RPMI8226 (cell line): ENCODE measurements at places on chromosomes 2 and 18.

GRCh38 chr2:171317492-171318125, 116.2 kb downstream of the METTL8 start:
- peak; percentile 71 for DNase-seq

- DNase-seq = no peak
Measured at GRCh38 chr2:128379021-128380015, 60.6 kb upstream of the HS6ST1 start.

DNA sequence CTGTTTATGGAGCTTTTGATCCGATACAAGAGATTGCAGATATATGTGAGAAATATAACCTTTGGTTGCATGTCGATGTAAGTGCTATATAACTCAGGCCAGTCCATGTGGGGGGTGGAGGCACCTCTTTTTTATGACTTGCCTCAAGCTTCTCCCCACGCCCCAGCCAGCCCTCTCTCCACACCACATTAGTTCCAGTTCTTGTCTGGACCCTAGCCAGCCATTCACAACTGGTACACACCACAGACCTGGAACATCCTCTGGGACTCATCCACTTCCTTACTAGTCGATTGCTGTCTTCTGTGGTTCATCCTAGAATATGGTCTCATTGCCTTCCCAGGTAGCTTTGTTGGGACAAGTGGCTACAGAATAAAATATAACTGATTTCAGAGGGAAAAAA, 31.0 kb downstream of the GAD1 start:
- DNase-seq = no peak

DNA sequence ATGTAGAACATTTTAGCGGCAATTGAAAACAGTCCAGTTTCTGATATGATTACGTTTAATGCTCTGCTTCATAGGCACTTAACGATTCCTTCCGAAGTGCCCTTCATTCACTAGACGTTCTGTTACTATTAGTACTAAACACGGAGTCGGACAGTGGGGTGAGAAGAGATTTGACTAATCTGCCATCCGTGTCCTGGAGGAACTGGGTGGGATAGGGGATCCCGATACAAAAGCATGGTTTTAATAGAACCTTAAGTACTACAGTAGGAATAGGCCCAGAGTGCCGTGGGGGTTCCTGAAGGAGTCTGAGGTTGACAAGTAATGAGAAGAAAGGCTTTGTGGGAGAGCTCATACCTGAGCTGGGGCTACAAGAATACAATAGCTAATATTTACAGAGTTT, 631 bp downstream of the MORN2 start:
- DNase-seq = no peak

GRCh38 chr2:128017561-128017960, 10.3 kb downstream of the SAP130 start:
- DNase-seq = peak; percentile 66

- DNase-seq = no peak
Measured at GRCh38 chr2:18671363-18671762, 82.0 kb upstream of the NT5C1B start.

GRCh38 chr2:119179991-119180390, 21.4 kb upstream of the C1QL2 start:
- DNase-seq = no peak

- no peak for DNase-seq
Measured at GRCh38 chr2:42566837-42567321, 1.6 kb upstream of the MTA3 start.

GRCh38 chr2:168053676-168054075, 193.7 kb downstream of the STK39 start:
- DNase-seq = no peak

GRCh38 chr18:25895518-25895917, 194.9 kb downstream of the SS18 start:
- no peak for DNase-seq

DNA sequence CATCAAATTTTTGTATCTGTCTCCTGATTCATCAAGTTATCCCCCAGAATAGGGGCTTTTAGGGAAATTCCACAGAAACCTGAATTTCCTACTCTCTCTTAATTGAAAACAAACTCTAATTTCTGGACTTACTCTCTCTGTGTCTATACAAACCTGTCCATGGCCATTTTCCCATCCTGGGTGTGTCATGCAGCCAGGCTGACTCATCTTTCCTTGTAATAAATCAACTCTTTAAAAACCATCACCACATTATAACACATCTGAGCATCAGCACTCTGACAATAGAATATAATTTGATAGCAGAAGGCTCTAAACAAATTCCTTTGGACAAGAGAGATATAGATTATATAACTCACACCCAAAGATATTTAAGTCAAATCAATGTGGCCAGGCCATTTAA, 610.2 kb downstream of the DCC start:
- no peak for DNase-seq

DNA sequence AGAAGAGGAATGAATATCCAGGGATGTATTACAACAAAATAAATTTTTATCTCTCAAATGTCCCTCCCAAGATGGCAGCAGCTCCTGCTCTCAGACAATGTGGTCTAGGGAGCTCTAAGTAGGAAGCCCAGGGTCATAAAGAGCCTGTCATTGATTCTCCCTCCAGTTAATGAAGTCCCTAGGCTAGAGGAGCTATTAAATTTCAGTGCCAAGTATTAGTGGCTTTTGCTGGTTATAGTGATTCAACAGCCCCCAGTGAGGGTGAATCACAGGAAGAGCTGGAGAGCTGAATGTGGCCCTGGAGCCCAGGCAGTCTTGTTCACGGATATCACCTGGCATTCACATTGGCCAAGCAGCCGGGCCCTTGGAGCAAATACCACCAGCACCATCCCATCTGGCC, 109.8 kb upstream of the YPEL5 start:
- DNase-seq = no peak

- DNase-seq = no peak
Measured at GRCh38 chr2:159164457-159164911, 122.0 kb downstream of the WDSUB1 start.

GRCh38 chr2:170974304-170974993, 45.4 kb downstream of the GORASP2 start:
- no peak for DNase-seq
